ENCODE measurements at places on chromosomes 3 and 15.
A peak's percentile ranks its signal among the peaks of the same experiment; 100 is the strongest.

DNA sequence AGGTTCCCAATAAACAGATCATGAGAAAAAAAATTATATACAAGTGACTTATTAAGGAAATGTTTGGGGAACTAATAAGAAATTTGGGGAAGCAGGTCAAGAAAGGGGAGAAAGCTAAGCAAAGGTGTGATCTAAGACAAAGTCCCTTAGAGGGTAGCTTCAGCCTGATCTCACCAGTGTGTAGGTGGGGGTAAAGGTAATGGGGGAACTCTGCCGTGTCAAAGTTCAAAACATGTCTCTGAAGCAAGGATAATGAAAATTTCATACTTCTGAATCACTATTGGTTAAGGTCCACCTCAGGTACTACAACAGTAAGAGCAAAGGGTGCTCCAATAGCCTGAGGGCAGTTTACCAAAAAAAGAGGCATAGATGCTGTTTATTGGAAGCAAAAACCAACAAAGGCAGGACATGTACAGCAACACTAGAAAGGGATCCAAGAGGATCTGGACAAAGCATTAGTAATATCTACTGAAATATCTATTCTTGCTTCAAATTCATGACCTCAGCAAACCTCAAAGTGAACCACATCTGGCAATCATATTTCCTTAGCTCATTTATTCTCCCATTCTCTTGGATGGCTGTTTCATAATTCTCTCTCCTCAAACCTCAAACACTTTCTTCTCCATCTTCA, 6.9 kb downstream of the ACAD11 start:
- no peak for DNase-seq

- DNase-seq = no peak
These were observed 54.3 kb downstream of the SLC9A9 start for GRCh38 chr3:143793971-143794370.

DNA sequence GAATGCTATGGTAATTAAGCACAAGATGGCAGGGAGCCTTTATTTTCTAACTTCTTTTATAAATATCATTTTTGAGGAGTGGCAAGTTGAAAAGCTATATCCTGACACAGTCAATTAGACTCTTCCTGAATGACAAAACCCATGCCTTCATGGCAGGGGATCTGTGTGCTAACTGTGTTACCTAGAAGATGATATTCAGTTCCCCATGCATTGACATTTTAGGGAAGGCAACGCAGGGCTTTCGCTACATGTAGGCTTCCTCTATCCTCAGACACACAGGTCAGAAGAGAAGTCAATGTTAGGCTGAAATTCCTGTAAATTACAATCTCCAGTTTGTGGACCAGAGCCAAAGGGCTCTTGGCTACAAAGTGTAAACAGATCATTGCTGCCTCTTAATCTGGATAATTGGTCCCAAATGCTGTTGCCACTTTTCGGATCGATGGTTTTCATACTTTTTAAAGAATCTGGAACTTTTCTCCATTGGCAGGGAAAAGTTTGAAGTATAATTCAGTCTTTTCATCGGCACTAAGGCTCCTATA, 22.6 kb upstream of the NR2F2 start:
- DNase-seq = no peak

- DNase-seq = peak; percentile 60
These were observed 41.7 kb upstream of the ADAMTS17 start for GRCh38 chr15:100383302-100384107.

DNA sequence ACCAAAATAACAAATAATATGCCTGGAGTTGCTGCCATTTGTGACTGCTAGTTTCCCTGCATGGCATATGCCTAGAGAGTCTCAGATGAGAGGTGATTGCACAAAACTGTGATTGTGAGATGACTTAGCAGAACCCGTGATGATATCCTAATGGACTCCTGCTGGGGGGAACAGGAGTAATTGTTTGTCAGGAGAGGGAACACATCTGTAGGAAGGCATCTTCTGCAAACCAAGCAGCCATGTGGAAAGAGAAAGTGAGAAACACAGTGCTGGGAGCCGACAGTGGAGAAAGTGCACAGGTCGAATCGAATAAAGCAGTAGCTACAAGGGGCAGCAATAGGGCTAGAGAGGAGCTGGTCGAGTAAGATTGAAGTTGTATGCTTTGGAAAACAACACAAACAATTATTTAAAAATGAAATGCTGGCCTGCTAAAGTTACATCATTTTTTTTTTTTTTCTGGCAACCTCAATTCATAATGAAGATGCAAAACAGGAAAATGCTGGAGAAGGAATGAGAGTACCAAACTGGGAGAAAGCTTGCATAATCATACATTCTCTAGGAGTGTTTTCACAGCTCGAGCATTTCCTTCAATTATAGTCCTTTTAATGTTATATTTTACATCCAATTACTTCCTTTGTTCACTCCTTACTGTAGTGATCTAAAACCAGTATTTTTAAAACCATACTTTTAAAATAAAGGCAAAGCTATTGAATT, 494.2 kb upstream of the AGTR1 start:
- DNase-seq = no peak

GRCh38 chr3:69250014-69250413, 127.6 kb upstream of the LMOD3 start:
- no peak for DNase-seq

DNA sequence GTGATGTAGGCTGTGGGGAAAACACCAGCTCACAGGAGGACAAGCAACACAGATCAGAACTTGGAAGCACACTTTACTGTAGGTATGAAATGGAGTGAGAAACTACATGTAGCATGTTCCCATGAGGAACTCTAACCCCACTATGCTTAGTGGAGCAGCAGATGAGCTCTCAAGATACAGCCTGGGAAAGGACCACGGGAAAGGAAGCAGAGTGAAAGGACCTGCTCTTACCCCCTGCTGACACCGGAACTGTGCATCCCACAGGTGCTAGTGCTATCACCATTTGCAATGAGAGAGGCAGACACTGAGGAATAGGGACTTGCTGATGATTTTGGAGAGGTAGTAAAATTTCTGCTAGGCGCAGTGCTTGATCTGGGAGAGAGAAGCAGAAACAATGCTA, 28.6 kb downstream of the USP4 start:
- no peak for DNase-seq

DNA sequence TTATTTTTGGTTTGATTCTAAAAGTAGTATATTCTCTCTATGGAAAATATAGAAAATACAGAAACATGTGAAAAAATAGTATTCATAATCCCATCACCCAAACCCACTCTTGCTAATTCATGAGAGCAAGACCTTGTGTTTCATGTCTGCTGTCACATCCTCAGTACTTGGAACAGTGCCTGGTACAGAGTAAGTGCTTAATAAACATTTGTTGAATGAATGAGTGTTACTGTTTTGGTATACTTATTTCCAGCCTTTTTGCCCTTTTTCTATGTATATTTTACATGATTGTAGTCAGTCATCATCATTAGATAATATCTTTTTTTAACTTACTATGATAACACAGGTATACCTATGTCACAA, 59.3 kb downstream of the IL16 start:
- no peak for DNase-seq

- no peak for DNase-seq
These were observed 205.7 kb downstream of the OSBPL10 start for GRCh38 chr3:31775383-31775782.

GRCh38 chr3:49421890-49422378, 339 bp downstream of the AMT start:
- no peak for DNase-seq

DNA sequence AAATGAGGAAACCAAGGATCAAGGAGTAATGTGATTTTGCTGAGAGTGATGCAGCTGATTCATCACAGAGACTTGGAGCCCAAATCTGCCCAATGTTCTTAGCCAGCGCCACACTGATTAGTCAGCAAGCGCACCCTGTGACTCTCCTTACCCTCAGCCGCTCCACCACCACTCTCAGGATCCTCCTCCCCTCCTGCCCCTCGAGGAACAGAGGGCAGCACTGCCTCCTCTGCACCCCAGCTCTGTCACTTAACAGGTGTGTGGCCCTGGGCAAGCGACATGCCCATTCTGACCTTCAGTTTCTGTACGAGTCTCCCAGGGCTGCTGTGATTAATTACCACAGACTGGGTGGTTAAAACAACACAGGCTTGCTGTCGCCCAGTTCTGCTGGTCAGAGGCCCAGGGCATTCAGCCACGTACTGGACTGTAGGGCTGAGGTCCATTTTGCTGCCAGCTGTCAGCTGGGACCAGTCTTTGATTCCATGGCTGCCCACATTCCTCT, 36.1 kb upstream of the HRH1 start:
- no peak for DNase-seq

DNA sequence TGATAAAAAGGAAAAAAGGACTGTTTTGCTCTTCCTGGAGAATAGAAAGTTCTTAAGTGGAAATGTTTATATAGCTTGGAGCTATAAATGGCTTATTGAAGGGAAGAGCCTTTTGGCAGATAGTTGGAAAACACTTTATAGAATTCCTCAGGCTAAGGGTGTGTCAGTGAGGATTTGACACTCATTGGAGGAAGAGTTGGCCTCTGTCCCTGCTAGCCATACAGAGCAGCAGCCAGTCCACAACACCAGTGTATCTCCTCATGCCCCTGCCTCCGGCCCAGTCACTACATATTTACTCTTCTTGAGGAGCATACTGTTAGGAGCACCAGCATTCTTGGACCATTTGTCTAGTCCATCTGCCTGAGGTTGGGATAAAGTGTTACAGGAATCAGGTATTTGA, 36.2 kb downstream of the KLHL18 start:
- DNase-seq = no peak

- DNase-seq = no peak
These were observed 292.3 kb upstream of the ZPLD1 start for GRCh38 chr3:102142379-102143060.

DNA sequence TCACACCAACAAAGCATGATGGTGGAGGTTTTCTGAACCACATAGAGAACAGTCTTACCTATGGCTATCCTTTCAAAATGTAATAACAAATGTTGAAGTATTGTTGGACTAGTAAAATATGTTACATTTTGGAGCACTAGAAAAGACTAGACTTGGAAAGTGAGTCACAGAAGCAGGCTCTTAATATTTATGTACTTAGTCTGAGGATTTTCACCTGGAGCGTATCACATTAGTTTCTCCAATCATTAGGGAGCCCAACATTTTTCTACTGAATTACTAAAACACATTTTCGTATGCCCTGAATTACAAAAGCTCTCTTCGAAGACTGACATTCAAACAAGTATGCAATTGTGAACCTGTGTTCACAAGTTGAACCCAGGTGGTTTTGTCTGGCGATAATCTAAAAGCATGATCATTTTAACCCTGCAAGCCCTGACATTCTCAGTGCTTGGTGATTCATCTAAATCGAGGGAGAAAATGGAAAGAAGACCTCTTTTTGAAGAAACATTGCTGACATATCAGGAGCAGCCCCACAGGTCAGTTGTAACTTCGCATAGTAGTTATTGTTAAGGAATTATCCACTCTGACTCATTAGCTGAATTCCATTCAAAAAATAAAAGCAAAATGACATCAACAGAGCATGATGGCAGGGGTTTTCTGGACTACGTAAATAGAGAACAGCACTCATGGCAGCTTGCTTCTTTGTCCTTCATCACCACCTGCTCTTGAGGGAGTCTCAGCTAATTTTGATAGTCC, 679.8 kb upstream of the NECTIN3 start:
- DNase-seq = no peak

DNA sequence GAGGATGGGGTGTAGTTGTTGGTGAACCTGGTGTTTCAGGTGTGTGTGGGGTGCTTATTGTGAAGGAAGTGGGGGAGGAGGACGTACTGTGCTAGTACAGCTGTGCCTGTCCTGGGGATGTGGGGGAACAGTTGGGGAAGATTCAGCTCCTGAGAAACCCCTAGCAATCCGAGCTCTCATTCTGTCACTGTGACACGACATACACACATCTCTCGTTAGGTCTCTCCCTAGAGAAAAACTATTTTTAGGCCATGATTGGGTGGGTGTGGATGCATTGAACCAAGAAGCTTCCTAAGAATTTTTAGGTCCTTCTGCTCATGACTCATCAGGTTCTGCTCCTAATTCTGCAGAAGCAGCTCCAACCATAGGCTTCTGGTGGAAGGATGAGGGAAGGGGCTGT, 54.3 kb downstream of the SLC30A4 start:
- DNase-seq = no peak

GRCh38 chr3:100554373-100554676, 55.1 kb upstream of the ADGRG7 start:
- no peak for DNase-seq

DNA sequence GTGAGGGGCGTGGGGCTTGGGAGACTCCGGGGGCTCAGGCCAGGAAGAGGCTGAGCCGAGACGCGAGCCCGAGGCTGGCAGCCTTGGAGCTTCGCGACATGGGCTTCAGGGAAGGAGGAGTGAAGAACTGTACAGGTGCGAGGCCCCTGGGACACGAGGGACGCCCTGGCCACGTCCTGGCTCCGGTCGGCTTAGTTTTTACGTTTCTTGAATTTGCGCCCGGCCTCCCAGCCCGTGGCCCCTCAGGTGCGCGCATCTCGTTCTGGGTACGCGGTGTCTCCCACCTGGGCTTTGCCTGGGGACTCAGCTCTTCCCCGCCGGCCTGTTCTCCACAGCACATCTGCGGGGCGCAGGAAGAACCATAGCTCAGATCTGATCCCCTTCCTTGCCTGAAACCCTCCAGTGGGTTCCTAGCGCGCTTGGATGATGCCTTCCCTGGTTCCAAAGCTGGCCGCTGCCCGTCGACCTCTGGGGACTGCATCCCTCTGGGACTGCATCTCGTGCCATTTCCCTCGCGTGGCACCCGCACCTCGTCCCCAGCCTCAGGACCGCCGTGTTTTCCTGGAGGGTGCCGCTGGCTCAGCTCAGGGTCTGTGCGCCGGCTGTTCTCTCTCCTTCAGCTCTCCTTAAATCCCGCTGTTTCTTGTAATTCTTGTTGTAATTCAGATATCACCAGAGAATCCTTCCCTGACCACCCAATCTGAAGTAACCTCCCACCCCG, 614 bp downstream of the CHCHD6 start:
- DNase-seq = no peak

DNA sequence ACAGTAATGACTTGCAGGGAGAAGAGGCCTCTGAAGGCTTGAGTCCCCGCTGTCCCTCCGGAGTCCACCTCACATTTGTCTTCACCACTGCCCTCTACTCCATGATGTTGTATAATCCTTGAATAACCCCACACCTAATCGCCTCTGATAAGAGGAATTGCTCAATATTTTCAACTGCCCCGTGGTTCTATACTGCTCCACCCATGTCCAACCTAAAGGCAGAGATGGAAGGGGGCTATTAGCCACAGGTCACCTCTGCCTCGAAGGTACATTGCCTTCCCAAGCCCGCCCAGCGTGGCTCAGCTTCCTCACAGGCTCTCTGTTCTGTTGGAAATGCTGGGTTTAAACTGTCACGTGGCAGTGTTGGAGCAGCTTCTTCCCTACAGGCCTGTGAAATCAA, 12.4 kb downstream of the TLR9 start:
- DNase-seq = no peak

- no peak for DNase-seq
These were observed 2.2 kb downstream of the RPSA start for GRCh38 chr3:39408493-39409372.

GRCh38 chr3:4990069-4990468, 10.8 kb downstream of the BHLHE40 start:
- no peak for DNase-seq

DNA sequence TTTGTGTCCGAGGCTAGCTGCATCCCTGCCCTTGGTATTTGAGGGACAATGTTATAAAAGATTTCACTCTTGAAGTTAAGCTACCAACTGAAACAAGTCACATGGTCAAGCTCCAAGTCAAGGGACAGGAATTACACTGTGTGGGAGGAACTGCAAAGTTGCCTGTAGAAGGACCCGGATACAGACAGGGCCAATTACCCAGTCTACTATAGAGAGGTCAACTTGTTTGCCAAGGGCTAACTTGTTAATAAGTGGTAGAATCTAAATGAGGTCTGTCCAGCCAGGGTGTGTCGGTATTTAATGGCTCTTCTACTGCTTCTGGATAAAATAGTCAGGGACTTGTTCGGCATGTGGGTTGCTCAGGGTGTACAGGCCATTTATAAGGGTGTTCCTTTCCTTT, 55.7 kb downstream of the PTPRG start:
- no peak for DNase-seq
